ENCODE measurements at places on chromosomes 4 and X.
A peak's percentile ranks its signal among the peaks of the same experiment; 100 is the strongest.

- no peak for DNase-seq
Observed at GRCh38 chr4:41548305-41548880, 10.4 kb downstream of the LIMCH1 start.

DNA sequence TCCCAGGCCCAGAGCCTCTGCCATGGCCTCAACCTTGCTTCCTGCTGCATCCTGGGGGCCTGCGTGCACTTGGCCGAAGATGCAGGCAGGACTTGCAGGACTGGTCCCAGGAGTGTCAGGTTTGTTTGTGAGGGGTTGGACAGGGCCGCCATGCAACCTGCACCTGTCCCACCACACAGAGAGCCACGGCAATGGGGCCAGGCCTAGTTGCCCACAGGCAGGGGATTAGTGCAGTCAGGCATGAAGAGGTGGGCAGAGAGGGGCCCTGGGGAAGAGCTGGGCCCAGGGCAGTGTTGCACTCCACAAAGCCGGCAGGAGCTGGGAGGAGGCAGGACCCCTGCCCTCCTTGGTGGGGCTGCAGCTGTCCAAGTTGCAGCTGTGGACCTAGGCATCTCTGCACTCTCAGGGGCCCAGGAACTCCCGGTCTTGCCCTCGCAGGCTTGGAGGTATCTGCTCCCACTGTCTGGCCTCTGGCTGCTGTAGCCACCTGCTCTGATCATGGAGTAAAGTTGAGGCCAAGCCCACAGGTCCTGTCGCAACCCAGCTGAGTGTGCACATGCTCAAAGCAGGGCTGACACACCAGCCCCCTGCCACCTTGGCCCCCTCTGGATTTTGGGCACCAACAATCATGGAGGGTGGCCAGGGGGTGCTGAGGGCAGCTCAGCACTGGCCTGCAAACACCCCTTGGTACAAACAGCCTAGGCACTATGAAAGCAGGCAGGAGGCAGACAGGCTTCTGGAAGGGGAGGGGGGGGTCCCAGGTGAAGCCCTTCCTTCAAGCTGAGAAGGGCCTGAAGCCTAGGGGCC, 190.4 kb upstream of the PCDH10 start:
- DNase-seq = no peak

GRCh38 chr4:138499627-138500026, 257.5 kb upstream of the SLC7A11 start:
- no peak for DNase-seq

- no peak for DNase-seq
Observed at GRCh38 chr4:145490796-145491195, 9.1 kb downstream of the SMAD1 start.

DNA sequence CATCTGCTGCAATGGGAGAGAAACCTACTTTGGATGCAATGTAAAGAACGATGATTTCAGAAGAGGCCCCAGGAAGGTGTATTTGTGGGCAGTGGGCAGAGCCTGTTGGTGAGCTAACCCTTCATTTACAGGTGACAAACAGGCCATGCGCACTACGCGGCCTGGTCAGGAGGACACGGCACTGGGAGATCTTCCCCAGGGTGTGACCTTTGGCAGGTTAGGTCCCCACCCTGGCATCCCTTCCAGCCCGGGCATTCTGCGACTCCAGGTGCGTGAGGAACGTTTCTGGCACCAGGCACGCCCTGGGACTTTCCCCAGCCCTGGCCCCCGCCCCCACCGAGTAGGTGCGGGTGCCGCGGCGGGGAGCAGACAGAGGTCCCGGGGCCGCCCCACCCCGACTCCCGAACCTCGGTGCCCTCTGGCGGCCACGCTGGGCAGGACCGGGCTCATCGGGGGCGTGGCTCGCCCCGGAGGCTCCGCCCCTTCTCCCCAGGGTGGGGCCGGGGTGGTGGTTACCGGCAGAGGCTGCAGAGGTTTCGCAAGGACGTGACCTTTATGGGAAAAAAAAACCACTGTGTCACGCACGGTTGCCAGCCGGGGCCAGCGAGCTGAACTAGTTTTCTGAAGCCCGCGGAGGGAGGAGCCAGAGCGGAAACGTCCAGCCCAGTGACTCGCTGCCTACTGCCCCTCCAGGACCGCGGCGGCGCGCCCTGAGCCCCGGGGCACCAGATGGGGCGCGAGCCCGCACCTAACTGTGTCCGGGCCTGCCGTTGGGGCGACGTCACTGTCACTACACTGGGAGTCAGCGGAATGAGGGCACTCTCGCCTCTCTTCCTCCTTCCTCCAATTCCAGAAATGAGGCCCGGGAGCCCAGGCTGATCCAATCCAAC, 5.0 kb upstream of the NYX start:
- peak; percentile 84 for DNase-seq

DNA sequence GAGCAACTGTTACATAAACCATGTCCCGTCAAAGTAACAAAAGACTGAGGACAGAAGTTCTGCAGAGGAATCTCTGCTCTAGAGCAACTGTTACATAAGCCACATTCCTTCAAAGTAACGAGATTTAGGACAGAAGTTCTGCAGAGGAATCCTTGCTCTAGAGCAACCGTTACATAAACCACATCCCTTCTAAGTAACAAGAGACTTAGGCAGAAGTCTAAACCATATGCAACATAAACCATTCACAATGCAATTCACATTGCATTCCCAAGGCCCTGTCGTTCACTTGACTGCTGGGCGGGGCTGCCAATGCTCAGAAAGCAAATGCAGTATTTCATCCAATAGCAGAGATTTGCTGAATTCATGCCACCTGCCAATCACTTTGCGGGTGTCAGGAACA, 124.4 kb upstream of the PUDP start:
- DNase-seq = no peak

DNA sequence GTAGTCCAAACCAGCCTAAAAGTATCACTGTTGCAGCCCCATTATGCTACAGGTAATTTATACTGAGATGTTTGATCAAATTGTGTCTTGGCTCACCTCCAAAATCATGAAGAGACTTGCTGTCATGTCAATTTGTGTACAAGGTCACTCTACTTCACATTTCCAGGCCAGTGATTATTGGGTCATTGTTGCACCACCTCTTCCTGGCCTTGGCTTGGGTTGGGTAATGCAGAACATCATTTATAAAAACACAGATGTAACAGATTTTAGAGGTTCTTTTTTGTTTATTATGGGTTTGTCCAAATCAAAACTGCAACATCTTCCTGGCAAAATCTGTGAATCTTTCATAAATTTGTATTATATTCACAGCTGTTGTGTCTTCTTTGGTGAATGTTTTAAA, 459.5 kb downstream of the ANKRD50 start:
- no peak for DNase-seq

GRCh38 chr4:108213723-108214122, 45.0 kb upstream of the LEF1 start:
- no peak for DNase-seq

GRCh38 chr4:124529131-124529530, 183.4 kb downstream of the ANKRD50 start:
- no peak for DNase-seq
